ENCODE measurements at places on chromosomes 7 and 10. TPM values are rescaled to one million over a fixed set of nuclear protein-coding genes. Genes with fewer than 3 reads are reported as not detected.

Gene TACR2
- total RNA-seq, result 1.2 TPM

Gene OR2A1
- total RNA-seq, result not detected

Gene ITPRID1
- total RNA-seq, result 0.23 TPM

Gene GPC2
- 49.6 TPM for total RNA-seq

Gene MKX
- total RNA-seq, result 3.2 TPM

Gene CASTOR2
- 55.8 TPM for total RNA-seq

Gene PRKAR2B
- 197 TPM for total RNA-seq

Gene IFIT1B
- total RNA-seq, result 0.92 TPM

Gene SPDYE8
- total RNA-seq, result 0.46 TPM

Gene C10orf90
- 1.2 TPM for total RNA-seq

Gene TCERG1L
- total RNA-seq, result 9.0 TPM

Gene FAM131B
- total RNA-seq, result 78.4 TPM

Gene LAMB1
- 41.3 TPM for total RNA-seq

Gene SFXN3
- 37.4 TPM for total RNA-seq

Gene SNX13
- total RNA-seq, result 76.8 TPM

Data from diencephalon (tissue), 1 donor.